ENCODE measurements at places on chromosomes 6 and 20. TPM values are rescaled to one million over a fixed set of nuclear protein-coding genes. Genes with fewer than 3 reads are reported as not detected.

ENPP5 gene
- 2.3 TPM for total RNA-seq

CASS4 gene
- 0.67 TPM for total RNA-seq

NKX2-2 gene
- total RNA-seq: not detected

GPR63 gene
- 0.11 TPM for total RNA-seq

ZBTB9 gene
- total RNA-seq: 11.4 TPM

TAGAP gene
- total RNA-seq: not detected

SAMD10 gene
- 13.4 TPM for total RNA-seq

IL17F gene
- not detected for total RNA-seq

RIPK1 gene
- 15.5 TPM for total RNA-seq

IPCEF1 gene
- 1.4 TPM for total RNA-seq

EYS gene
- total RNA-seq: not detected

GTSF1L gene
- not detected for total RNA-seq

GLP1R gene
- not detected for total RNA-seq

NOX3 gene
- not detected for total RNA-seq

HLA-DOB gene
- total RNA-seq: 0.61 TPM

ASIP gene
- not detected for total RNA-seq

MYT1 gene
- total RNA-seq: 0.65 TPM

CALHM6 gene
- not detected for total RNA-seq

TFAP2C gene
- 25.3 TPM for total RNA-seq

SLC25A27 gene
- total RNA-seq: not detected

OR2J3 gene
- total RNA-seq: not detected

EDN3 gene
- total RNA-seq: 41.8 TPM

TSBP1 gene
- not detected for total RNA-seq

VEGFA gene
- 174 TPM for total RNA-seq

UNC5CL gene
- 4.5 TPM for total RNA-seq

CDH26 gene
- total RNA-seq: 1.5 TPM

RIMS1 gene
- total RNA-seq: 3.4 TPM

RBM12 gene
- 146 TPM for total RNA-seq

CEP57L1 gene
- total RNA-seq: 12.7 TPM
